ENCODE measurements at places on chromosomes 7 and 10.

DNA sequence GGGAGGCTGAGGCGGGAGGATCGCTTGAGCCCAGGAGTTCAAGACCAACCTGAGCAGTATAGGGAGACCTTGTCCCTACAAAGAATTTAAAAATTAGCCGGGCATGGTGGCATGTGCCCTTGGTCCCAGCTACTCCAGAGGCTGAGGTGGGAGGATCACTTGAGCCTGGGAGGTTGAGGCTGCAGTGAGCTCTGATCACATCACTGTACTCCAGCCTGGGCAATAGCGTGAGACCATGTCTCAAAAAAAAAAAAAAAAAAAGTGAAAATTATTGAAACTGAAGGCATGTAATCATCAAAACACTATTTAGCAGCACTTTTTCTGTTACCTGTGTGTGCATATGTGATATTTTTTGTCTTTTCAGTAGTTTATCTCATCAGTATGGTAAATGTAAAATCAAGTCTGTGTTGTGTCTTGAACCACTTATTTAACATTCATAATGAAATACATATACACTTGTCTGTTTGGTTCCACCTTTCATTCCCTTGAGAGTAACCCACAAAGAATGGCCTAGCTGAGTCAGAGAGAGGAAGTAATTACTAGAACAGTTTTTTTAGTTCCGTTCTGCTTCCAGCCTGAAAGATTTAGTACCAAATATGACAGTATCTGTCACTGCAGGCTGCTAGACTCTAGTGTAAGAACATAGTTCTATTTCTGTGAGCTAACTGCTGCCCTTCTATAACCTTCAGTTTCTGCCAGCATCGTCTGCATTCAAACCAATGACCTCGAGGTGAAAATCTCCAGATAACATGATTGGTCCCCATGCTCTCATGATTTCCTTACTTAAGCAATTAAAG, 68.6 kb downstream of the MMRN2 start:
- peak; percentile 89 for DNase-seq

GRCh38 chr7:43072530-43072929, 39.9 kb upstream of the HECW1 start:
- DNase-seq, result peak; percentile 13

DNA sequence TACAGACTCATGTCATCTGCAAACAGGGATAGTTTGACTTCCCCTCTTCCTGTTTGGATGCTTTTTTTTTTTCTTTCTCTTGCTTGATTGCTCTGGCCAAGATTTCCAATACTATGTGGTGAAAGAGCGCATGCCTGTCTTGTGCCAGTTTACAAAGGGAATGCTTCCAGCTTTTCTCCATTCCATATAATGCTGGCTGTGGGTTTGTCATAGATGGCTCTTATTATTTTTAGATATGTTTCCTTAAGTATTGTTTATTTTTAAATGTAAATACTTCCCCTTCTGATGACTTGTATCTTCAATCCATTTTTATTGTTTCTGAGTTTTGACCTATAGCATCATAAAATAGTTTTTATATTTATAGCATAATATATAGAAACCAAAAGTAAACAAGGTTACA, 17.9 kb downstream of the FAM237B start:
- no peak for DNase-seq

- DNase-seq, result no peak
These were observed 683.9 kb downstream of the PARD3 start for GRCh38 chr10:34131152-34131551.

GRCh38 chr10:74024600-74024999, 26.7 kb downstream of the VCL start:
- DNase-seq, result no peak

DNA sequence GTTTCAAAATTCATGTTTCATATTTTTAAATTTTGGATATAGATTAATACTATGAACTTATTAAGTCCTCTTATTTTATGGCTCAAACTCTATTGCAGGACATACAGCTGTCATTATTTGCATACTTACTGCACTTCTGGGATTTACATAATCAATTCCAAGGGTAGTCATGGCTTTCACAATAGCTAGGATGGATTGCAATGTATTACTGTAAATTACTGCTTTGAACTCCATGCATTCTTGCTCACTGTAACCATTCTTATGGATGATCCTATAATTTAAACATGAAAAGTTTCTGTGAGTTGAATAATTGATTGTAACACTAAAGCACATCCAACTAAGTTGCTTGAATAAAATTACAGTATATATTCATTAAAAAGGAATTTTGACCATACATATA, 23.5 kb downstream of the GNAT3 start:
- no peak for DNase-seq

DNA sequence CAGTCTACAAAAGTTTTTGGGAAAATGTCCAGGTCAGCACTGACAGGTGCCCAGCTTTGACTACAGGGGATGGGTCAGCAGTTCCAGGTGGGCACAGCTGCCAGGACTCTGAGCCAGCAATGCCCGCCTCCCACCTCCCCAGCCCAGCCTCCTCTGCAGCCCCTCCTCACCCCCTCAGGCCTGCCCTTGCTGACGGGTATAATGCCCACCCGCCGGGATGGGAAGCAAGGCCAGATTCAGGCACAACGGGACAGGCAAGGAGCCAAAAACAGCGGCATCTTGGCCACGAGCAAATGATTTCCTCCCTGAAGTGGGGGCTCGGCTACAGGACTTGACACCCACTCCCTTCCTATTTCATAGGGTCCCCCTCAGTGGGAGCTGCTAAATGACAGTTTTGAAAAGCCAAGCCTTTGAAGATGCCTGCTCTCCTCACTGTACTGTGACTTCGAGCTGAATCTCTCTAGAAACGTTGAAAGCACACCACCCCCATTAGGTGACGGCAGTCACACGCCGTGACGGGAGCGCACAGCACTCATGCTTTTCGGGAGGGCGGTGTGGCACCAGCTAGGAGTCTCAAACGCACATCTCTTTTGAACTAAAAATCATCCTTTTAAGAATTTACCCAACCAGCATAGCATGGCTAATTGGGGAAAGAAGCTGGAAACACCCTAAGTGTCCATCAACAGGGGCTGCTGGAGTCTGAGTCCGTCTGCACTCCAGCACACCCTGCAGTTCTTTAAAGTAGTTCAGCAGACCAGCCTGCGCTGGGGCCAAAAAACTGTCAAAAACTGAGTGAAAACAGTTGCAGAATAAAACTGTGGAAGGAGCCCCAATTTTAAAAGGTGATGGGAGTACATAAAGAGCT, 29.6 kb downstream of the MAD1L1 start:
- no peak for DNase-seq

GRCh38 chr7:149306854-149307253, 44.9 kb downstream of the ZNF783 start:
- DNase-seq, result no peak

DNA sequence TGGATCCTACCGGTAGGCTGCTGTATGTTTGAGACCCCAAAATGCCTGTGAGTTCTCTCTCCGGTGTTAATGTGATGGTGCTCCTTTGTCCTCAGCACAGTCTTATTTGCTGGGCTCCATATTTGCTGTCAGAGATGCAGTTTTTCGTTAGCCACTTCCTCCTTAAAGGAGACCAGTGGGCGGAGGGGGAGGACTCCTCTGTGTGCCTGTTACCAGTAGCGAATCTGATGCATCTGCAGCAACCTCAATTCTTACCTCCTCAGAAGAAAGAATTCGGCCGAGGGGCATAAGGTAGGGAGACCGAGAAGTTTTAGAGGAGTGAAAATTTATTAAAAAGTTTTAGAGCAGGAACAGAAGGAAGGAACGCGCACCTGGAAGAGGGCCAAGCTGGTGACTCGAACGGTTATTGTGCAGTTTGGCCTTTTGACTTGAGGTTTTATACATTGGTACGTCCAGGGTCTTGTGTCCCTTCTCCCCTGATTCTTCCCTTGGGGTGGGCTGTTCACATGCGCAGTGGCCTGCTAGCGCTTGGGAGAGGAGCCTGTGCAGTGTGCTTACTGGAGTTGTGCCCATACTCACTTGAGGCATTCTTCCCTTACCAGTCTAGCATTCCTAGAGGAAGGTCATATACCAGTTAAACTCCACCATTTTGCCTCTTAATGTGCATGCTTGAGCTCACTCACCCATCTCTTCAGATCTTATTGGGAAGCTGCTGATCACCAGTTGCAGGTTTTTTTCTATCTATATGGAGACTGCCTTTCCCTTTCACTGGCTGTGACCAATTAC, 49.5 kb downstream of the GNAI1 start:
- DNase-seq, result no peak

GRCh38 chr7:80847027-80847426, 71.8 kb downstream of the SEMA3C start:
- DNase-seq, result no peak

DNA sequence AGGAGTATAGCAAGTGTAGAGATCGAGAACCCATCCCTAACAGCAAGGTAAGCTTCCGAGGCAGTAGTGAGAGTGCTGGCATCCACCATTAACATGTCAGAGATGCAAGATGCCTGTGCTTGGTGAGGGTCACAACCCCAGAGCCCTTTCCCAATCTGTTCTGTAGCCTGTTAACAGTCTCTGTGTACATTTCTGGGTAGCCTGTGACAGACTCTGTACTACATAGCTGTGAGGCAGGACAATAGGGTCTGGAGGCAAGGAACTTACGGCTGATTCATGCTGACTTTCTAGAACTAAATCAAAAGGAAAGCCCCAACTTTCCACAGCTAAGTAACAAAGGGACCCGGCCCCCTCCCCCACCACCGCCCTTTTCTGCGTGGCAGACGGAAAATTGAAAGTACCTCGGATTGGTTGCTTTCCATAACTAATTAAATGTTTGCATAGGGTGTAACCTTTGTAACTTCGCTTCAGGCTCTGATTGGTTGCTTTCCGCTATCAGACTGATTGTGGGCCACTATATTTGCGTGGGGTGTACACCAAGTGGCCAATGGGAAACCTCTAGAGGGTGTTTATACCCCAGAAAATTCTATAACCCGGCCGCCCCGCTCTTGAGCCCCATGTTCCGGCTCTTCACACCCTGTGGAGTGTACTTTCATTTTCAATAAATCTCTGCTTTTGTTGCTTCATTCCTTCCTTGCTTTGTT, 1.4 kb upstream of the TMEM168 start:
- DNase-seq, result no peak

DNA sequence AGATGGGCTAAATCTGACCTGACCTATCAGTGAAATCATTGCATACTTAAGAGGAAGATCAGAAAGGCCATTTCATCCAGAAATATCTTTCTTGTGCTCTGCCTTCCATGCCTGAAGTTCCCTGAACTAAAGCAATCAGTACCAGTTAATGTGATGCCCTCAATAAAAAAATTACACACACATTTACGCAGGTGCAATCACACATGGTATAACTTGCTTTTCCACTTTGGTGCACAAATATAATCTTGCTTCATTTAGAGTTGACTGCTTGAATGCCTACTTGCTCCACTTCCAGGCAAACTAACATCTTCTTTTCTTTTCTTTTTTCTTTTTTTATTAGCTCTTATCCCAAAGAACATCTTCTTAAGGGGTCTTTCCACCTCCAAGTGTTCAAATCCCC, 58.3 kb upstream of the KIF5B start:
- no peak for DNase-seq

DNA sequence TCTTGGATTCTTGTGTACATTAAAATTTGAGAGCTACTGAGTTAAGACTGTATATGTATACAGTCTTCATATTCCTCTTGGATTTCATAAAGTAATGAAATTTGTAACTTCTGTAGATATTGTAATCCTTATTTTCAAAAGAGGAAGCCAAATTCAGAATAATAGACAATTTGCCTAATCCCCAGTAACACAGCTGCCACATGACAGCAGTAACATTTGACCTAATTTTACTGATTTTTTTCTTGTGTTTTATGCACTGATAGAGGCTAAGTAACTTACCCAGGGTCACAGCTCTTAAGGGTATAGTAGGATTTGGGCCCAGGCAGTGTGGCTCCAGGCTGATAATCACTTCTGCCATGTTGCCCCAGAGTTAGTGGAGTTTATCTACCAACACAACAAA, 40.4 kb upstream of the IL6 start:
- DNase-seq, result no peak

GRCh38 chr10:80333983-80334382, 22.6 kb downstream of the DYDC1 start:
- DNase-seq, result no peak

- DNase-seq, result peak; percentile 84
These were observed 10.5 kb downstream of the TMEM273 start for GRCh38 chr10:49177391-49178355.

- peak; percentile 47 for DNase-seq
These were observed 1.3 kb downstream of the MKI67 start for GRCh38 chr10:128124813-128125403.

- DNase-seq, result peak; percentile 20
These were observed 60.8 kb downstream of the PTTG1IP2 start for GRCh38 chr7:90530263-90530662.

DNA sequence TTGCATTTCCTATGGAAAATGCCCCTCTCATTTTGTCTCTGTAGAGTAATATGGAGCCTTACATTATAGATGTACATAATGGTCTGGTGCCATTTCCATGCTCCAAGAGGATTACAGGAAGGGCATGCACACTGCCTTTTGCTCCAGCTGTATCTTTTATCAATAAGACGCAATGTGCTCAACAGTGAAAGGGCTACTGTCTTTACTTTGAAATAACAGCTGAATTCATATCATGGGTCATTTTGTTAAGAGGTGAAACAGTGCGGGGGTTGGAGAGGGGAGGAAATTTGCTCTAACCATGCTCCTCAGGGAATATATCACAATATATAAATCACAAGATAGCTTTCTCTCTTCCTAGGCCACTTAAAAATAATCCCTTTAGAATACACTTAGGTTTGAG, 77.7 kb downstream of the ICA1 start:
- DNase-seq, result no peak

- no peak for DNase-seq
These were observed 20.7 kb downstream of the LAMB1 start for GRCh38 chr7:107982042-107982840.

DNA sequence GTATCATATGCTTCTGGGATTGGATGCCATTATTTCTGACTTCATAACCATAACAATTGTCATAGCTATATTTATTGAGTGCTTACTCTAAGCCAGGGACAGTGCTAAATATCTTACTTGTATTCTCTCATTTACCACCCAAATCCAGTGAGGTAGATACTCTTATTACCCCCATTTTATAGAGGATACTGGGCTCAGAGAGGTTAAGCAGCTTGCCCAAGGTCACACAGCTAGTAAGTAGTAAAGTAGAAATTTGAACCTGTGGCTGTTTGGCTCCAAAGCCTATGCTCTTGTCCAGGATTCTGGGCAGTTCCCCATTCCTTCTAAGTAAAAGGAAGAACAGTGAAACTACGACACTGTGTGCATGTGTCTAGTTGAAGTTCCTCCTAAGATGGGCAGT, 56.5 kb downstream of the COL13A1 start:
- DNase-seq, result no peak

- DNase-seq, result no peak
These were observed 23.5 kb upstream of the TRIM8 start for GRCh38 chr10:102620591-102621442.

DNA sequence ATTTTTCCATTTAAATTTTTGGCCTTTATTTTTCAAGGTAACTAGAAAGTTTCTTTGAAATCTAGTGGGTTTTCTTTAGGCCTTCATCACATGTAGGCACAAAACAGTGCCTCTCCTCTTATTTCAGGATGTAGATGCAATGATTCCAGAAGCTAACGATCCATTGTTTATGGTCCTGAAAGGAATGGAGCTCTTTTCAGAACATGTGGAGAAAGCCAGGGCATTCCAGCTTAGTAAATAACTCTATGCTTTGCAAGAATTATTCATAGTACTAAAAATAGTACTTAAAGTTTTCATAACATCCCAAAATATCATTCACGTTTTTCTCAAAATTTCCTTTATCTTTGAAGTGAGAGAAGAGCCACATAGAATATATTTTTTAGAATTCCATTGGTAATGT, 91.3 kb downstream of the DYNC1I1 start:
- no peak for DNase-seq
